ENCODE measurements at places on chromosomes 1 and 21.
A peak's percentile ranks its signal among the peaks of the same experiment; 100 is the strongest.

- no peak overlapping the region for H3K27ac ChIP-seq
- no peak overlapping the region for H3K4me3 ChIP-seq
- peaks cover 91% of the 10 kb centered on the region for H3K4me1 ChIP-seq
- H3K36me3 ChIP-seq: peaks cover 6% of the 10 kb centered on the region
Observed at GRCh38 chr1:41803656-41804055, 115.1 kb downstream of the HIVEP3 start.

DNA sequence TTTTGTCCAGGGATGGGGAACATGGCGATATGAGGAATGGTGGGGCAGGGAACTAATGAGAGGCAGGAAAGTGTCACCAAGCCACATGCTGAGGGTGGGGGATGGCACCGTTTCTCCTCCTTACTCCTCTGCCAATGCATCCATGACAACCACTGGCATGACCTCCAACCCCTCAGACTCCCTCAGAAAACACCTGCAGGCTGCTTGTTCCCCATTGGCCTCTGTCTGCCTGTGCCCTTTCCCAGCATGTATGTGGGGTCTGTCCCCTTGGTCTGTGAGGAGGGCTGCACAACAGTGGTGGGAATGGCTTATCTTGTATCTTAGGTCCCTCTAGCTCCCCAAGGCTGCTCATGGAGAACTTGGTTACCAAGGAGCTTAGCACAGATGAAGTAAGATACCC, 137.2 kb upstream of the NGF start:
- no peaks in the 10 kb centered on the region for H3K4me1 ChIP-seq
- H3K36me3 ChIP-seq: no peaks in the 10 kb centered on the region
- no peak overlapping the region for H3K4me3 ChIP-seq
- peaks cover 16% of the 10 kb centered on the region for H3K27me3 ChIP-seq

GRCh38 chr21:15289896-15290841, 225.4 kb upstream of the NRIP1 start:
- H3K27me3 ChIP-seq: no peaks in the 10 kb centered on the region
- H3K36me3 ChIP-seq: no peaks in the 10 kb centered on the region
- H3K4me1 ChIP-seq: no peaks in the 10 kb centered on the region

DNA sequence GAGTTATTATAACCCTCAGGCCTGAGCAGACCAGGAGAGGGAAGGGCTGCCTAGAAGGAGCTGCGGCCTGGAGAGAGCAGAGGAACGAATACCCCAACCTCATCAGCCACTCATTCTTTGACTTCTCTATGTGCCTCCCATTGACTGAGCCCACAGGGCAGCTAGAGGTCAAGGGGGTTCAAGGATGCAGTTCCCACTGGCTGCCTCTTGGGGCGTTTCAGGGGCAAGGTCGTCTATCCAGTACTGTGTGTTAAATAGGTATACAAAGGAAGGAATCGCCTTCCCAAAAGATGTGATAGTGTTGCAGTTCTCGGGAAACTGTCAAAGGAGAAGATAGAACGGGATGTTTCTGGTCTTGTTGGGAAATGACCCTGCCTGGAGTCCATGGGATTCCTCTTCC, 250.6 kb downstream of the PRDM2 start:
- no peaks in the 10 kb centered on the region for H3K36me3 ChIP-seq
- no peak for DNase-seq

DNA sequence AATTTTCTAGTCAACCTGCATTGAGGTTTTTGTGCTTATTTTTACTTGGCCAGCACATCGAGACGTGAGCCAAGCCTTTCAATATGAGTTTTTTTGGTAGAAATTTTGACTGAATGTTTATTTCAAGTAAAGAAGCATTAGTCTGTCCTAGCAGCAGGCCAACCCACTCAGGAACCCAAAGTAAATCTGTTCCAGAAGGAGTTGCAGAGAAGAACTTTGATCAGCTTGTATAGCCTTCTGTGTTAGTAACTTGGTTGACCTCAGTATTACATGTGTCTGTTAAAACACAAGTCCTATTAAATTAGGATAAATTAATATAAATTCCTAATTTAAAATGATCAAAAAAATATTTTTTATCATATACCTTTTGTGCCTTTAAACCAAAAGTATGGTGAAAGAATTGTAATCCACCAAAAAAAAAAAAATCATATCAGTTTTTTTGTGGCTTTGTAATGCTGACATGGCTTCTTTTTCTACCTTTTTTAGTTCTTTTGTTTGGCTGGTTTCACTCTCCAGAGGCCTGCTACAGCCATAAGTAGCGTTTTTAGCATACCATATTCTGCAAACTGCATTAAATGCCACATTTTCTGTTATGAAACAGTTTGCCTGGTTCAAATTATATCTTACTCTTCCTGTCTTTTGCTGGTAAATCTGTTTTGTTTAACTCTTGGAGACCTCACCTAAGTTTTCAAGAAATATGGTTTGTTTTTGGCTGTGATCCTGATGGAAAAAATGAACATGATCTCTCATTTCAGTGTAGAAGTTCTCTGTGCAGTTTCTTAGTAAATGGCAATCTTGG, 39.5 kb downstream of the ATF6 start:
- H3K4me3 ChIP-seq: no peak overlapping the region
- peaks cover 2% of the 10 kb centered on the region for H3K4me1 ChIP-seq
- H3K27me3 ChIP-seq: no peaks in the 10 kb centered on the region
- peaks cover 35% of the 10 kb centered on the region for H3K36me3 ChIP-seq
- no peak overlapping the region for H3K27ac ChIP-seq

DNA sequence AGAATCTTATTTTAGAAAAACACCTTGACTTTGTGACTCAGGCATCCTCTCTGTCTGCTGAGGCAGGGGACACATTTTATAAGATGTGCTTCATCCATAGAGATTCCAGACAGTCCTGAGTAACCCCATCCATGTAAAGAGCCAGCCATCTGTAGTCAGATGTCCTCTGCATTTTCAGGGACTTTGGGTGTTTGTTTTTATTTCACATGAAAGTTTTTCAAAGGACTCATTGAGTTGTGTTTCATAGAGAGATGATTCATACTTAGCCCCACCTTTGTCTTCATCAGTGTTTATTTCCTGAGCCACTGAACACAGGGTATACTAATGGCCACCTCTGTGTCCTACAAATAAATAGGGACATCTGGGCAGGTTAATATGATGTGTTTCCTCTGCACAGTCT, 280.4 kb downstream of the CACNA1E start:
- no peak overlapping the region for H3K4me3 ChIP-seq
- no peaks in the 10 kb centered on the region for H3K36me3 ChIP-seq
- no peaks in the 10 kb centered on the region for H3K4me1 ChIP-seq
- peaks cover 2% of the 10 kb centered on the region for H3K27me3 ChIP-seq

GRCh38 chr1:228363686-228364067, 43.0 kb downstream of the TRIM11 start:
- no peak overlapping the region for H3K4me3 ChIP-seq
- H3K27me3 ChIP-seq: no peaks in the 10 kb centered on the region
- H3K27ac ChIP-seq: no peak overlapping the region
- no peaks in the 10 kb centered on the region for H3K36me3 ChIP-seq

- no peak for DNase-seq
- H3K36me3 ChIP-seq: no peaks in the 10 kb centered on the region
- no peaks in the 10 kb centered on the region for H3K4me1 ChIP-seq
- peak overlapping the region; percentile 56 for H3K27ac ChIP-seq
- no peak overlapping the region for H3K4me3 ChIP-seq
Observed at GRCh38 chr21:38944402-38944801, 138.7 kb downstream of the ETS2 start.

DNA sequence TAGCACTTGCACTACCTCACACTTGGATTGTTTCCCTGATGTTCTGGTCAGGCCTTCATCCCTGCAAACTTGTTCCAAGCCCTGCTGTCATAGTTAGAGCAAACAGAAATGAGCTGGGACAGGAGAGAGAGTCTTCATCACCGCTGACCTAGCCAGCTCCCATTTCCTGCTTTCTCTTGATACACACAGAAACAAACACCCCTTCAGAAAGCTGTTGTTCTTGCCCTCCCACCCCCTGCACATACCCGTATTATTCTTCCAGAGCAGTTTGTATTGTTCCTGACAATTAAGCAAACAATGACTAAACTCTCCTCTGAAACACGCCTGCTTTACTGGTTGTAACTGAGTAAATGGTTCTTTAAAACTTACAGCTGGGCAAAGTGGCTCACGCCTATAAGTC, 2.9 kb upstream of the SYT2 start:
- H3K4me3 ChIP-seq: no peak overlapping the region
- no peak overlapping the region for H3K27ac ChIP-seq
- H3K36me3 ChIP-seq: no peaks in the 10 kb centered on the region
- peaks cover 13% of the 10 kb centered on the region for H3K4me1 ChIP-seq
- DNase-seq: no peak

DNA sequence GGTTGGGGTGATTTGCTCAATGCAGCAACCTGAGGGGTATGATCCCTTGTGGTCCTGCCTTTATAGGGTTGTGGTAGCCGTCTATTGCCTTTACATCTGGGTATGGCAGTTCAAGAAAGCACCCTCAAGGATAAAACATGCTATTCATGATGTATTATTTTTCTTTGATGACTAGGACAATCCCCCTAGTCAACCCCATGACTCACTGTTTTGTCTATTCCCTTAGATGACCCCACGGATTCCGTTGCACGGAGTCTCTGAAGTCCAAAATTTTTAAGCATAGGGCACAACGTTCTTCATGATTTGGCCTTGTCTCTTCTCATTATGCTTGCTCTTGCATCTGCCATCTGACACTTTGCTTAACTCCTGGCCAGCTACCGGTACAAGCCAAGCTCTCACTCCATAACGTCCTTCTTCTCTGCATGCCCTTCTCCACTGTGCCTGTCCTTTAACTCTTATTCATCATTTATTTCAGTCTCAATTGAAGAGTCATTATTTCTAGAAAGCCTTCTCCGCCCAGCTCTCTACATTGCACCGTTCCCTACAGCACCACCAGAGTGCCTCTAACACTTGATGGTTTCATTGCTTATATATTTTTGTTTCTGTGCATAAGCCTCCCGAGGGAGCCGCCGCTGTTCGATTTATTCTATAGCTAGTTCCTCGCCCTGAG, 838 bp upstream of the DISP1 start:
- H3K4me1 ChIP-seq: peaks cover 28% of the 10 kb centered on the region
- no peaks in the 10 kb centered on the region for H3K27me3 ChIP-seq
- H3K36me3 ChIP-seq: peaks cover 3% of the 10 kb centered on the region

DNA sequence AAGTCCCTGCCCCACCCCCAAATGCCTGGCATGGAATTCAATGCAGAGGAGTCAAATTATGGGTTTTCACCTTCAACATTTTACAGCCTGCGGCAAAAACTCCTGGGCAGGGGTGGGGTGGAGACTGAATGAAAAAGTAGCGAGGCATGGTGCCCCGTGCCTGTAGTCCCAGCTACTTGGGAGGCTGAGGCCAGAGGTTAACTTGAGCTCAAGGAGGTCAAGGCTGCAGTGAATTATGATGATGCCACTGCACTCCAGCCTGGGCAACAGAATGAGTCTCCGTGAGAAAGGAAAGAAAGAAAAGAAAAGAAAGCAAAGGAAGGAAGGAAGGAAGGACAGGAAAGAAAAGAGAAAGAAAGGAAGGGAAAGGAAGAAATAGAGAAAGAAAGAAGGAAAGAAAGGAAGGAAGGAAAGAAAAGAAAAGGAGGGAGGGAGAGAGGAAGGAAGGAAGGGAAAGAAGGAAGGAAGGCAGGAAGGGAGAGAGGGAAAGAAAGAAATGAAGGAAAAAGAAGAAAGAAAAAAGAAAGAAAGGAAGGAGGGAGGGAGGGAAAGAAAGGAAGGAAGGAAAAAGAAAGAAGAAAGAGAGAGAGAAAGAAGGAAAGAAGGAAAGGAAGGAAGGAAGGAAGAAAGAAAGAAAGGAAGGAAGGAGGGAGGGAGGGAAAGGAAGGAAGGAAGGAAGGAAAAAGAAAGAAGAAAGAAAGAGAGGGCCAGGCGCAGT, 11.1 kb downstream of the LEMD1 start:
- H3K4me1 ChIP-seq: no peaks in the 10 kb centered on the region
- H3K27me3 ChIP-seq: peaks cover 23% of the 10 kb centered on the region
- no peak for DNase-seq
- no peak overlapping the region for H3K4me3 ChIP-seq
- no peak overlapping the region for H3K27ac ChIP-seq

GRCh38 chr1:172928412-172928811, 122.3 kb downstream of the TNFSF18 start:
- peaks cover 6% of the 10 kb centered on the region for H3K4me1 ChIP-seq
- no peak overlapping the region for H3K27ac ChIP-seq
- no peak overlapping the region for H3K4me3 ChIP-seq
- no peaks in the 10 kb centered on the region for H3K27me3 ChIP-seq
- DNase-seq: no peak

DNA sequence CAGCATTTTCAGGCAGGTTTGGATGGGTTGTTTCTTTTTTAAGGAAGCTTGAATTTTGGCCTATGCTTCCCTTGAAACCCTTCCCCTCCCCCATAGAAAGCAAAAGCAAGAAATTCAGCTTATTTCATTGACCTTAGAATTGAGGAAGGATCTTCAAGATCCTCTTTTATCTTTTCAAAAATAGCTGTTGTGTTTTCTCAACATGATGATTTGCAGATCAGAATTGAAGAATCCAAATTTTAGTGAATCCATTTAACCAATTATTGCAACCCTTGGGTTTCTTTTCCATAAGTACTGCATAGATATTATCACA, 73.7 kb downstream of the LRRC8C start:
- no peak for DNase-seq
- H3K27me3 ChIP-seq: no peaks in the 10 kb centered on the region
- peak overlapping the region; percentile 36 for H3K4me3 ChIP-seq
- H3K36me3 ChIP-seq: peaks cover 51% of the 10 kb centered on the region
- H3K4me1 ChIP-seq: peaks cover 29% of the 10 kb centered on the region
- H3K27ac ChIP-seq: peak overlapping the region; percentile 47

DNA sequence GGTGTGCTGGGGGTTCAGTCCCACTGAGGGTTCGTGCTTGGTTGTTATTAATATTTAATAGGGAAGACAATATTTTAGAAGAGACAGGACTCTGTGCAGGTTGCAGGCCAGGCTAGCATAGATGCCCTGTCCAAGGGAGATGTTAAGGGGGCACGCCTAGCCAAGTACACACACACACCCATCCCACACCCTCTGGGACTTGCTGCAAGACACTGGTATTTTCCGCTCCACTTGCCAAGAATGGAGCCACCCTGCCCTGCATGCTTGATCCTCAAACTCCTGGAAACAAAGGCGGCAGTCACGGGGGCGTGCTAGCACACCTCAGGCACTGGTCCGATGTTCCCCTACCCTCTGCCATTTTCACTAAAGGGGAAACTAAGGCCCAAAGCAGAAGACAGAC, 99.1 kb downstream of the MRPL37 start:
- peaks cover 19% of the 10 kb centered on the region for H3K4me1 ChIP-seq
- no peak overlapping the region for H3K27ac ChIP-seq
- no peak for DNase-seq
- no peaks in the 10 kb centered on the region for H3K27me3 ChIP-seq
- no peak overlapping the region for H3K4me3 ChIP-seq

All from stimulated activated naive B cell treated with anti-CD40 and anti-IgM and Interleukin-4, amounts not matched to agents 10 μg/mL and 1 μg/mL and 100 μg/mL, for 72 hours (primary cell).